ENCODE measurements at places on chromosomes 3 and 15.

GRCh38 chr3:56003129-56003528, 465.1 kb downstream of the ERC2 start:
- DNase-seq = no peak

DNA sequence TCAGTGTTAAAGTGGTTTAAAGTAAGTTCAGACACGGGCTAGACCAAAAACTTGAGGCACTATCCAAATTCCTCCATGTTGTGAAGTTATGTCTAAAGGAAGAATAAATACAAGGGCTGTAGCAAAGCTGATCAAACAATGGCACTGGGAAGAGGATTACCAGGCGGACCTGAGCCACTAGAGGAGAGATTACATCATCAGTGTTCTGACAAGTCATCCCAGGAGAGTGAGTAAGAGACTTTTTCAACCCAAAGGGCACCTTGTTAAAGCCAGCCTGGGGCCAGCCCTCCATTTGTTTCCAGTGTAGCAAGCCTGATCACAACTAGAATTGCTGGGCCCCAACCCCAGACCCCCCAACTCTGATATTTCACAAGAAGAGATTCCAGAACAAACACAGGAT, 166.9 kb downstream of the DCLK3 start:
- no peak for DNase-seq

- no peak for DNase-seq
These were observed 19.3 kb upstream of the NTRK3 start for GRCh38 chr15:88275804-88276203.

- DNase-seq = no peak
These were observed 8.2 kb downstream of the B3GNT5 start for GRCh38 chr3:183261151-183261724.

GRCh38 chr15:45794304-45794703, 159.5 kb downstream of the SQOR start:
- no peak for DNase-seq

DNA sequence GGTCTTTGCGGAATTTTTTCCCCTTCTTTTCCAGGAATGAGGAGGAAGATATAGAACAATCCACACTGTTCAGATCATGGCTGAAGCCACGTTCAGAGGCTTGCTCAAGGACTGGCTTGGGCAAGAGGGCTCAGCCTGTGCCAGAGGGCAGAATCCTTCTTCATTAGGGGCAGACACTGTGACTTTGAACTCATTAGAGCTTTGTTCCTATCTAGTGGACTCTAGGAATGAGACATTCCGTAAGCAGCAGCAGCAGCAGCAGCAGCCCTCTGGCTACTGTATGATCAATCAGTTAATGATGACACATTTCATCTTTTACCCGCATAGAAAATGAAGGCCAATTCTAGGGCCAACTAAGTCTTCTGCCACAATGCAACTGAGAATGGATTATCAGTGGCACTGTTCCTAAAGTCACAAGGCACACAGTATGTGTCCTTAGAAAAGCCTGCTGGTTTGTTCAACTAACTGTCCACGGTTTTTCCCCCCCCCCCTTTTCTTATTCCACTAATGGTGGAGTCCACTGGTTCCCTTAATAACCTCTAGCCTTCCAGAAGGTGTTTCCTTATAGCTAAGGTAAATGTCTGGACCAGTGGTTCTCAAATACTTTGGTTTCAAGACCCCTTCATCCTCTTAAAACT, 1.7 kb upstream of the RAB8B start:
- DNase-seq = no peak

- no peak for DNase-seq
These were observed 94.1 kb downstream of the HMG20A start for GRCh38 chr15:77514641-77515402.

DNA sequence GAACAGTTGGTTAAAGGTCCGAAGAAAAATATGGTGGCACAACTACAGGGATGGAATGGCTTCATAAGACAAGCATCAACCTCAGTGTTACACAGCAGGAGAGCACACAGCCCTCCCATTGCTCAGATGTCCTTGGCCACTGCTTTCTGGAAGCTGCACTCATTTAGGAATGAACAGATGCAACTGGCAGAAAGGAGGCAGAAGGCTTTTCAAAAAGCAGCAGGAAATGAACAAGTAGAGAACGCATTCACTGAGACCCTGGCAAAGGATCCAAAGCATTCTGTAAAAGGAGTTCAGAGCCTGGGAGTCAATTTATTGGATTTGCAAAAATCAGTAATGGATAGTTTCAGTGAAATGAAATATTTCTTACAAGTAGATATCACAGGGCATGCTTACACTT, 101.1 kb downstream of the PDZRN3 start:
- DNase-seq = no peak

DNA sequence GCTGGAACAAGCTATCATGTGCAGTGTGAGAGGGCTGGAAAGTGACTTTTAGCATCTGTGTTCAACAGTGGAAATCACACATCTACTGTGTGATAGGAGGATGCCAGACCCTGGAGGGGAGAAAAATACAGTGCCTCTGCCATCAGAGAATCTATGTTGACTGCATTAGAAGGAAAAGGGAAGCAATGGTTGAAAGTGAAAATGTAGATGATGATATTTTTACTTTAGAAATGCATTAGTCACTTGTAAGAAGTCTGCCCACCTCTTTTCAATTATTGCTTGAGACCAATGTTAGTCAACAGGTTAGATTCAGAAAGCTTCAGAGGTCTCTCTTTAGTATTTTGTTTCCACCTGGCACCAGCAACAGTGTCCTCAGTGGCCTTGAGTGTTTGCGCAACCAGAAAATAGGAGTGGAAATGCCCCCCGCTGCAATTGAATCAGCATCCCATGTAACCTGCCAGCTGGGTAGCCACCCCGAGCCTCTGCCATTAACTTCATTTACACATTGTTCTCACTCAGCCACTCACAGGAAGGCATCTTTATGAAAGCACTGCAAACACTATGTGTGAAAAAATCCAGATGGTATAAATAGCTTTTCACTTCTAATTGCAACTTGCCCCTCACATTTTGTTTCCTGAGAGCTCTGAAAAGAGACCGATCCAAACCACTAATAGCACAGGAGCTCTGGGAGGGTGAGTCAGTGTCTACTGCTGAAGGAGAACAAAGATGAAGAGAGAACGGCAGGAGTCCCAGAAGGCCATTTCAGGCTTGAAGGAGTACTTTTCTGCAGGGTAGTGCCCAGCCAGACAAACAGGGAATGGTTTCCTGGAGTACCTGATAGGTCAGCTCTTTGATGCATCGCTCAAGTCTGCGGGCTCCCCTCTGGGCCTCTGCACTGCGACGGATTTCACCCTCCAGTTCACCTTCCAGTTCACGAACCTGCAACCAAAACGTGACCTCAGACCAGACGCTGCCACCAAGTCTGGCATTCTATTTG, 92.1 kb downstream of the HHLA2 start:
- DNase-seq = peak; percentile 18

DNA sequence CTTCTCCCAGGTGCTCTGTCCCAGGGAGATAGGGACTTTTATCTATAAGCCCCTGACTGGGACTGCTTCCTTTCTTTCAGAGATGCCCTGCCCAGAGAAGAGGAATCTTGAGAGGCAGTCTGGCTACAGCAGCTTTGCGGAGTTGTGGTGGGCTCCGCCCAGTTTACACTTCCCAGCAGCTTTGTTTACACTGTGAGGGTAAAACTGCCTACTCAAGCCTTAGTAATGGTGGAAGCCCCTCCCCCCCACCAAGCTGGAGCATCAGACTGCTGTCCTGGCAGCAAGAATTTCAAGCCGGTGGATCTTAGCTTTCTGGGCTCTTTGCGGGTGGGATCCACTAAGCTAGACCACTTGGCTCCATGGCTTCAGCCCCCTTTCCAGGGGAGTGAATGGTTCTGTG, 253.8 kb upstream of the ARL6 start:
- DNase-seq = no peak
